ENCODE measurements at places on chromosomes 11 and 22. TPM values are rescaled to one million over a fixed set of nuclear protein-coding genes. Genes with fewer than 3 reads are reported as not detected.

The SYTL2 gene
- total RNA-seq: 73.7 TPM

The APOL6 gene
- total RNA-seq: 65.2 TPM

The GAS2 gene
- 1.3 TPM for total RNA-seq

The TRIM49 gene
- not detected for total RNA-seq

The ZNRF3 gene
- 0.79 TPM for total RNA-seq

GRCh38 chr11:75762158-75762557 lies 6.4 kb upstream of the DGAT2 start:
- DNase-seq: no peak

DNA sequence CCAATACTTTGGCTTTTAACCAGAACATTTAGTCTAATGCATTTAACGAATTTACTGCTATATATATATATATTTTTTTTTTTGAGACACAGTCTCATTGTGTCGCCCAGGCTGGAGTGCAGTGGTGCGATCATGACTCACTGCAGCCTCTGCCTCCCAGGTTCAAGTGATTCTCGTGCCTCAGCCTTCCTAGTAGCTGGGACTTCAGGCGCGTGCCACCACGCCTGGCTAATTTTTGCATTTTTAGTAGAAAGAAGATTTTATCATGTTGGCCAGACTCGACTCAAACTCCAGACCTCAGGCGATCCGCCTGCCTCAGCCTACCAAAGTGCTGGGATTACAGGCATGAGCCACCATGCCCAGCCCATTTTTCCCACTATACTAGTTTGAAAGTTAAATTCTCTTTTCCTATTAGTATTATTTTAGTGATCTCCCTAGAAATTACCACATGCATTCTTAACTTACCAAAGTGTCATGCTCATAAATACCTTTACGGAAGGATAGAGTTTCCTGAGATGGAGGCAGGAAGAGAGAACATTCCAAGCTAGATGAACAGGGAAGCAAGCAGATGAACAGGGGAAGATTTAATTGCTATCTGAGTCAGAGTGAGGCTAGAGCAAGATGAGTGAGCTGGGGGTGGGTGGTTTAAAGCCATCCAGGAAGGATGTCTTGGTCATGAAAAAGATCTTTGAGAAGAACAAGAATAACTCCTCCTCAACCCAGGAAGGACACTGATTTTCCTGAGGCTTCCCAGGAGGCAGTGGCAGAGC lies 4.4 kb upstream of the PGAP2 start:
- DNase-seq: no peak

DNA sequence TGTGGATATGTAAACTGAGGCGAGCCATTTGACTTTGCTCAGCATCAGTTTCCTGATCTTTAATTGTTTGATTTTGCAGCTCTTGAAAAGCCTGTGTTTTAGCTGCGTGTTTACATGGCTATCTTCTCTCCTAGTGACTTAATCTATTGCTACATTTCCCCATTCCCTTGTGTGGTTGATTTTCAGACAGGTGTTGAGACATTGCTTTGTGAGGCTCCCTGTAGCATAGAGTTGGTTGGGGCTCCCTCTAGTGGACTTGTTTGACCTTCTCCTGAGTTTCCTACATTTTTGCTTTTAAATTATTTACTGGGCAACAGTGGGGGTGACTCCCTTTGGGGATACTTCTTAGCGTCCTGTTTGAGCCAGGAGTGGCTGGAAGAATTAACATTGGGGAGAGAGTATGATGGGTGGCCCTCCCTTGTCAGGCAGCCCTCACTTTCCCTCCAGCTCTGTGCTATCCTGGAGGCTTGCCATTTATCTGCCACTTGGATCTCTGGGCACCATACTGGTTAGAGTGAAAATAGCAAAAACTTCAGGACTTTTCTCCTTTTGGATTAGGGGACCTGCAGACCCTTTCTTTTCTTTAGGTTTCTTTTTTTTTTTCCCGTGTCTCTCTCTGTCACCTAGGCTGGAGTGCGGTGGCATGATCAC lies 9.2 kb upstream of the CBL start:
- DNase-seq: peak; percentile 76

DNA sequence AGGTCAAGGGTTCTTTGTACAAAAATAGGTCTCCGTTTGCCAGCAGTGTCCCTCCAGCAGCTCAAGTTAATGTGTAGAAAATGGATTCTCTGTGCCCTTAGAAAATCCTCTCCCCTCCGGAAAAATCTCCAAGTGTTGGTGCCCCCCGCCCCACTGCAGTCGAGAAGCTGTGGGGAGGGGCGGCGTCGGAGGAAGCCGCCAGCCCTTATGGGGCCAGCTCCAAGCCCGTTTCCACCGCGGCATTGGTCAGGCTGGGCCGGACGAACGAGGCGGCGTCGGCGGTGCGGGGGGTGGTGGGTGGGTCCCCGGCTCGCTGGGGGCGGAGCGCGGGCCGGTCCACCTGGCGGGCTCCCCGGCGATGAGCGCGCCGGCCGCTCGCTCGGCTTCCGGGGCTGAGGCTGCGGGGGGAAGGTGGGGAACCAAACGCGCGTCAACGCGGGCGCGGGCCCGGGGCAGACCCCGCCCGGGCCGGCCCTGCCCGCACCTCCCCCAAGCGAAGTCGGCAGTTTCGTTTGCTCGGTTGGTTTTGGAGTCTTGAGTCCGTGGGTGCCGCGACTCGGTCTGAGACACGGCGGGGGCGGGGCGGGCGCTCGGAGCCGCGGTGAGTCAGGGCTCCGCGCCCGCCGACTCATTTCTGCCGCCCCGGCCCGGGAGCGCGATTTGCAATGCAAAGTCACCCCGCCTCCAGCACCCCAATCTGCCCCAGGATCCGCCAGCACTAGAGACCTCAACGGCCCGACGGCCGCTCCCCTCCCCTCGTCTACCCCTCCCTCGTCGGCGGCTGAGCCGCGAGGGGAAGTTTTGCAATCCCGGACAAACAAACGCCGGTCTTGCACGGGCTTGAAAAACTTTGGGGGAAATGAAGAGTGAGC lies 1.4 kb downstream of the ASCL2 start:
- DNase-seq: peak; percentile 65

DNA sequence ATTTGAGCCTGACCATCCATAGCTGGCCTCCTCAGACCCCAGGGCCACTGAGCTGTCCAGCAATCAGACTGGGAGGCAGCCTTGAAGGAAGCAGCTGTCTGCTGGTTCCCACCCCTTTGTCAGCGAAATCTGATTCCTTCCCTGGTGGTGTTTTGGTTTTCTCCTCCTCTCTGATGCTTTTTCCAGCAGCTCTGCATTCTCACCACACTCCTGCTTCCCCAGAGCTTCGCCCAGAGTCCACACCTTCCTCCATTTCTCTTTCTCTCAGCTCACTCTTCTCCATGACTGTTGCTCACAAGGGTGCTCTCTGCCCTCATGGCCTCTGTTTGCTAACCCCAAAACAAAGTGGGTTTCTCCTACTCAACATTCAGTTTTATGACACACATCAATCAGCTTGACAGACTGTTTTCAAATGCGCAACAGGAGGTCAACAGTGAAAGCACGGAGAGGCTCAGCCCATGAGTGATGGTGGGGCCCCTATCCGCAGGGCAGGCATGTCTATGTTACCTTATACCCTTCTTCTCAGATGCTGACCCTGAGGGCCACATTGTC lies 130.6 kb upstream of the MTNR1B start:
- DNase-seq: no peak

- no peak for DNase-seq
These were observed 818.6 kb downstream of the FAM181B start for GRCh38 chr11:81915045-81915444.

GRCh38 chr11:111358038-111359001 lies 20.8 kb downstream of the POU2AF1 start:
- DNase-seq: no peak

GRCh38 chr11:17719938-17720795 lies 796 bp downstream of the MYOD1 start:
- no peak for DNase-seq

GRCh38 chr11:78355309-78355705 lies 62.3 kb downstream of the GAB2 start:
- no peak for DNase-seq

GRCh38 chr11:79663017-79663416 lies 222.2 kb upstream of the TENM4 start:
- DNase-seq: no peak

Data from activated CD8-positive, alpha-beta memory T cell treated with anti-CD3 and anti-CD28 coated beads, Interleukin-2, amount 10 ng/mL, durations not matched to agents 7 days and 5 days (primary cell).